ENCODE measurements at places on chromosomes 5 and 9.

DNA sequence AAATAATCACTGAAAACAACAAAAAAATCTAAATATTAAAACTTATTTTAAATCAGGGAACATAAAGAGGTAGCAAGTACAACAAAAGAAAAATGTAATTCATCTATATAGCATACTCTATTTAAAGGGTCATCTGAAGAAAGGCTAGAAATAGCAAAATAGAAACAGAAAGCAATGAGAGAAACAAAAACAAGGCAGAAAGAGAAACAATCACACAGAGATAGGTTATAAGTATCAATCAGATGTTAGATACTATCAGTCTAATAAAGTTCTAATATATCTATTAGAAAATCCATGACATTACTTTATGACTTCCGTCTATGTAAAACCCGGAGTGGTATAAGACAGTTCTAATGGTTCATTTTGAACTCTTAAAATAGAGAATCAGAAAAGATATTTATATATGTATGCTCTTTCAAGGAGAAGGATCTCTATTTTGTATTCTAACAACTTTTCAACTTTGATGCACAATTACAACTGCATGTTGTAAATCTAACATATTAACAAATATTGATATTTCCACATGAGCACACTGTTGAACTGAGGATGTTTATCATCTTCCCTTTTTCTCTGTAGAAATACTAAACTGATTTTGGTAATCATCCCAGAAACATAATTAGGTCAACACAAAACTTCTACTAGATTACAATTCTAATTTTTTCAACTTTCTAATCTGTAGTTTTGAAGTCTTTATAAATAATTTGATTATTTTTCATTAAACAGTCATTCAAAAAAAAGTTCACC lies 15.8 kb downstream of the RICTOR start:
- DNase-seq: no peak

GRCh38 chr5:149546974-149547373 lies 4.3 kb downstream of the CSNK1A1 start:
- DNase-seq: no peak

DNA sequence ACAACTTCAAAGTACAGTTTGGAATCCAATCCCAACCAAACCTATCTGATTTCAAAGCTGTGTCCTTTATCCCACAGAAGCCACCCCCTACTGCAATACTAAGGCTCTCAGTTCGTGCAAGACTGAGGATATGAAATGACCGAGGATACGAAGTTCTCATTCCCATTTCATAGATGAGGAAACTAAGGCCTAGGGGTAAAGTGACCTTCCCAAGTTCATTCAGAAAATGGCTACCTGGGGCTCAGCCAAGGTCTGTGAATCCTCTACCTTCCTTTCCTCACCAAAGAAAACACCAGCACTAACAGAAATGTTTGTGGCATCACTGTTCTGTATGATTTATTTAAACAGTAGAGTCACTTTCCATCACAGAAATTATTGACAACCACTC lies 5.4 kb downstream of the KIAA1191 start:
- no peak for DNase-seq

DNA sequence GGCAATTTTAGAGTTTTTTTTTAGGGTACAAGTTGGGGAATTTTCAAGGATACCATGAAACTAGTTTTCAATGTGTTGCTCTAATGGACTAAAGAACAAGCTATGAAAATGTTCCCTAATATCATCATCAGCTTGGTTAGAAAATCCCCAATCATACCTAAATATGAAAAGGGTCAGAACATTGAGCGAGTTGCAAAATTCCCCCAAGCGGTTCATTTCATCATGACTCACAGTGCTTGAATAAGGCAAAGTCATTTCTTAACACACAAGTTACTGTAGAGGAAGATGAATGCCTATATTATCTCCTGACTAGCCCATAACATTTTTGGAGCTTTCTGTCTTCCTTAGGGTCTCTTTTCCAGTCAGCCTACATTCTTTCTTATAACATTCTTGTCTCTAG lies 62.7 kb downstream of the ST8SIA4 start:
- no peak for DNase-seq

GRCh38 chr9:125374443-125375309 lies 113.0 kb downstream of the GAPVD1 start:
- peak; percentile 2 for DNase-seq

DNA sequence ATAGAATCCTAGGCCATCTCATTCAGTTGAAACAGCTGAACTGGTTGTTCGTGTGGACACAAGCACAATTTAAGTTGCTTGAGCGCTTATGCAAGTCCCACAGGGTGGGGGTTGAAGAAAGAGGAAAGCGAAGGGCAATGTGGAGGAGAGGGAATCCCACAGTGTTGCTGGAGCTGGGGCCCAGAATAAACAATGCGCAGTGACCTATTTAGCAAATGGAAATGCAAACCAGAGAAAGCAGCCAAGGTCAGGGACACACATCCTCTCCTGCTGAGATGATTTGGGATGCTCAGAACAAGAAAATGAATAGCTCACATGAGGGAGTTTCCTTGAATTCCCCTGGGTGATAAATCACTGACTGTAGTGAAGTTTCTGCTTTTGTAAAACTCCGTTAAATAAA lies 838.3 kb downstream of the TLE4 start:
- no peak for DNase-seq

DNA sequence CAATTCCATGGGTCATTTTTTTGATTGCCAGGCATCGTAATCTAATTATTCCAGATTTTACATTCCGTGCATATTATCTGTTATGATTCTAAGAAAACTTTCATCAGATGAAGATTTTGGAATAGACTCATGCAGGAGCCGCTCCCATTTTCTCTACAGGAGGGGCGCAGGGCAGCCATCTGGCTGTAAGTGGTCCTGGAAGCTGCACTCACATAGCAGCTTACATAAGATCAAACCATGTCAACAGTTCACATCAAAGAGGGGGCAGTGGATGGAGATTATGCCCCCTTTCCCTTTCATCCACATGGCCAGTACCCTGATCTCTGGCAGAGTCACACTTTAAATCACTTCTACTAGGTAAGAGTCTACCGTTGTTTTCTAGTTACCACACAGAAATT lies 73.3 kb upstream of the PCA3 start:
- DNase-seq: no peak

DNA sequence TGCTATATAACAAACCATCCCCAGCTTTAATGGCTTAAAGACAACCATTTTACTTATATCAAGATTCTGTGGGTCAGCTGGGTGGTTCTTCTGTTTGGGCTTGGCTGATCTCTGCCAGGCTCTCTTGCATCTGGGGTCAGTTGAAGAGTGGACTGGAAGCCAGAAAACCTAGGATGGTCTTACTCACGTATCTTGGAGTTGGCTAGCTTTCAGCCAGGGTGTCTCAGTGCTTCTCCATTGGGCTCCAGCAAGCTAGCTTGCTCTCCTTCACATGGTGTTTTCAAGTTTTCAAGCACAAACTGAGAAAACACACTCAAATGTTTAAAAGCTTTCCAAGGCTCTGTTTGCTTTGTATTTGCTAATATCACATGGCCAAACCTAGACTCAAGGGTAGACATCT lies 146.8 kb downstream of the PIK3R1 start:
- no peak for DNase-seq

DNA sequence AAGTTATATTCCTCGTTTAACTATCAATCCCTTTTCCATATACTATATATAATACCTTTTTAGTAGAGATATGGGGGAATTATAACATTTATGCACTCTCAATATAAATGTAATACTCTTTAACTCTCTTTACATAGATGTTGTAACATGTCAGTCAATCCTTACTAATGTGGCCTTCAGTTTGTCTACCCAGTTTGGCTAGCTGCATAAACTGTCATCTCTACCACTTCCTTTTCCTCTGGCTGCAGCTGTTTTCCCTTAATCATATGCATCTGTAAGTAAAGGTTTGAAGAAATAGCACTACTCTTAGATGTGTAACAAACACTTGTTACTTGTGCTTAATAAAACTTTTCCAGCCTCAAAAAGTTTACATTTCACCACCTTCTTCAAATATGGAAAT lies 13.4 kb downstream of the ABHD17B start:
- no peak for DNase-seq

DNA sequence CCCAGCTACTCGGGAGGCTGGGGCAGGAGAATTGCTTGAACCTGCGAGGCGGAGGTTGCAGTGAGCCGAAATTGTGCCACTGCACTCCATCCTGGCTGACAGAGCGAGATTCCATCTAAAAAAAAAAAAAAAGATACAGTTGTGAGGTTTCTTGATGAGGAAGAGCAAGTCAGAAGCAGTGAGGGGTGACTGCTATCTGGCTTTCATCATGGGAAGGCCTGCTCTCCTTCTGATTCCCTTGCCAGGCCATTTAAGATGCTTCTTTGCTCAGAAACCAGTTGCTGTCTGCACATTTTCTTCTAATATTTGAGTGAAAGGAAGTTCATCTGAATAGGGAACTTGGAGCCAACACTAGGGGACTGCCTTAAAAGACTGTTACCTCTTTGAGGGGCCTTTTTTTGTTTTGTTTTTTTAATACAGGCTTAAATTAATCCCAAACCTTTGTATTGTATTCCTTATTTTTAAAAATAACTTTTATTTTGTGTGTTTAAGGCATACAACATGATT lies 201.9 kb downstream of the ARHGAP26 start:
- DNase-seq: no peak

GRCh38 chr5:64229163-64229774 lies 63.6 kb downstream of the RNF180 start:
- no peak for DNase-seq

GRCh38 chr9:6645355-6646292 lies at the start of gene GLDC:
Gene GLDC, minus strand, starts transcription at chr9:6645729. Its CDS starts 230 bp downstream, at chr9:6645499.
- no peak for DNase-seq

DNA sequence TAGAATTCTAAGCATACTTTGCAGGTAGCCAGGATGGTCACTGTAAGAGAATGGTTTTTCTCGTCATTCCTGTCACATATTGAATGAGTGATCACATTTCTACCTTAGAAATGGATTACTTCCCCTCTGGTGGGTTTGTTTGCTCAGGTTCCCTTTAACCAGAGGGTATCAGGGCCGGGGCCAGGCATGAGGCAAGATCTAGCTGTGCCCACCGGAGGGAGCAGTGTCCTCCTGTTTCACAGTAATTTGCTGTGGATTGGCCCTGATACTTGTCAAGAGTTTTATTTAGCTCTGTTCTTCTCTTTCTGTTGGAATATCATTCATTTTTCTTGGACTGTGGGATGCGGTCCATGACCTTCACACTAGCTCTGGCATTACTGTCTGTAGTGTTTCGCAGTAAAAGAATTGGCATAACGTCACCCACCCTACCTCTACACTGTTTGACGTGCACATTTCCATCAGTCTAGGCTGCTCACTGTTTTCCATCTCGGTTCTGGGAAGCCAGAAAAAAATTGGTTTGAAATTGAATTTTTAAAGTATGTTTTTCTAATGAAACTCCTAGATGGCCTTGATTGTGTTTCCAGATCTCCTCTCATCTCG lies 42.4 kb upstream of the ZBED3 start:
- no peak for DNase-seq

DNA sequence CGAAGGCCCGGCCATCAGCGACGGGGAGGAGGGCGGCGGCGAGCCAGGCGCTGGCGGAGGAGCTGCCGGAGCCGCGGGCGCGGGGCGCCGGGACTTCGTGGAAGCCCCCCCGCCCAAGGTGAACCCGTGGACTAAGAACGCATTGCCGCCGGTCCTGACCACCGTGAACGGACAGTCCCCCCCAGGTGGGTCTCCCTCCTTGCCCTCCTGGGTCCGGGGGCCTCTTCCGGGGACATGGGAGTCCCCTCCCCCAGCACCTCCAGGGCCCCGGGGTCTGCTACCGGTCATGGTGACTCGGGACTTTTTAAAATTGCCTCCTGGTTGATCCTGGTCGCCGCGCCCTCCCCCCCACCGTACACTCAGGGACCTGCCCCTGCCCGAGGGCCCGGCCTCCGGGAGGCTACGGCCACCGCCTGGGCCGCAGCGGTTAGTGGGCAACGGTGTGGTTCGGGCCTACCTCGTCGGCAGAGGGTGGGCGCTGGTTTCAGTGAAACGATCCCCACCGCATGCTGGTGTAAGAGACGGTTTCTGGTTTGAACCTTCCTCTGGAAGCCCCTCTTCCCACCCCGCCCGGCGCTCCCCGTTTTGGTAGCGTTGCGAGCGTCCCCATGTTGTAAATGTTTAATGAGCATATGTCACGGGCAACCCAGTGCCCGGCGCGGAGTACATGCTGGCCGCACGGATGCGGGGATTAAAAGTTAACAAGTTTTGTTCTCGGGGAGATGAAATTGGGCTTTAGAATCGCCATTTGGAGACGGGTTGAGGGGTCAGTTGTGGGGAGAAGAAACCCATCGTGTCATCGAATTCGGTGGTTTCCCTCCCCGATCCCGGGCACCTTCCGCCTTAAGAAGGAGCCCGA lies 1.1 kb downstream of the LARP1 start:
- no peak for DNase-seq

- no peak for DNase-seq
Measured at GRCh38 chr5:136811551-136811950, 446.2 kb upstream of the TRPC7 start.
